Skin of body (tissue), 3 donors: ENCODE measurements at places on chromosomes 6 and 20. TPM values are rescaled to one million over a fixed set of nuclear protein-coding genes. Genes with fewer than 3 reads are reported as not detected.
A peak's percentile ranks its signal among the peaks of the same experiment; 100 is the strongest.

The C6orf163 gene
- 5.6 TPM for total RNA-seq

GRCh38 chr6:16876201-16876600 is 114.9 kb upstream of the ATXN1 start:
- no peak for DNase-seq

DNA sequence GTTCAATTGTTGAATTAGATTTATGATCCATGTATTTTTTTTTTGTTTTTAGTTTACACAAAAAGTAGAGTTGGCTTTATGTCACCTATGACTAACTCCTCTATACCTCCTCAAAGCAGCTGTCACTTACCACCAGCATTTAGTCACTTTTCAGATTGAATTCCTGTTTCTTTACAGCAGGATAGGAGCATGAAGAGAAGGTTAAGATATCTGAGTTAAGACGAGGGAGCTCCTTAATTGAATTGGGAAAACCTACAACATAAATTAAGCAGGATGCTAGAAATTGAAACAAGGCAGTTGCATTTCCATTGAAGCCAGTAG is 237.2 kb downstream of the FARS2 start:
- no peak for DNase-seq

DNA sequence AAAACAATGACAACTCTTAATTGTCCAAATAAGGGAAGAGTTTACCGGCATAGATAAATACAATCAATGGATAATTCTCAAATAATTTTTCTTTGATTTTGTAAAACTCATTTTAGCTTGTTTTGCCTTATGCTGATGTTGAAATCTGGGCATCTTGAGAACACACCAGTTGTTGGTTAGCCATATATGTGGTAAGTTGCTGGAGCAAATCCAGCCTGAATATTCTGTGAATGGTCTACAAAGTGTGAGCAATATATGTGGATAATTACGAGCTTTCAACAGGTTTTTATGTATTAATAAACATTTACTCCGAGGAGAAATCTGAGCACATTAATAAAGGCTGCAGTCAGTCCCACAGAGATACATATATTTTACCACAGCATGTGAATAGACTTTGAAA is 423.6 kb downstream of the BCKDHB start:
- DNase-seq = no peak

The SIRPD gene
- total RNA-seq = 0.39 TPM

DNA sequence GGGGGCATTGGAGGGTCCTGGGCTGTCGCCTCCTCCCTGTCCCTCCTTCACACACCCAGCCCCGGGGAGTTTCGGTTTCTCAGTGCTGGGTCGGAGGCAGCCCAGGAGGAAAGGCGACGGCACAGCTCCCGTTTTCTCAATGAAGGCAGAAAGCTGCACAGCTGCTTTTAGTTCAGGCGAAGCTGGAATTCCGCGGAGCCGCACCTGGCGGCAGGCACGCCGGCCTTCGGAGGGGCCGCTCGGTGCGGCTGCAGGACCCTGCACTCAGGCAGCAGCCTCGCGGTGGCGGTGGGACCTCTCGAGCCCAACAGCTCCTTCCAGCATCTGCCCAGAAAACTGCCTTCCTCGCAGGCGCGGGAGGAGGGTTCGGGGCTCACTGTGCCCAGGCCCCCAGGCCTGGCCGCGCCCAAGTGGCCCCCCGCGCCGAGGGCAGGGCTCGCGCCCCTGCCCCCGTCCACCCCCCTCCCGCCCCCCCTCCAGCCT is 4.6 kb downstream of the FOXQ1 start:
- no peak for DNase-seq

The RIPPLY2 gene
- not detected for total RNA-seq

- DNase-seq = peak; percentile 65
Observed at GRCh38 chr6:31403283-31404060, at the start of gene MICA. TSS of gene MICA (plus strand) at chr6:31403595. CDS start at chr6:31403633, 38 bp downstream.

DNA sequence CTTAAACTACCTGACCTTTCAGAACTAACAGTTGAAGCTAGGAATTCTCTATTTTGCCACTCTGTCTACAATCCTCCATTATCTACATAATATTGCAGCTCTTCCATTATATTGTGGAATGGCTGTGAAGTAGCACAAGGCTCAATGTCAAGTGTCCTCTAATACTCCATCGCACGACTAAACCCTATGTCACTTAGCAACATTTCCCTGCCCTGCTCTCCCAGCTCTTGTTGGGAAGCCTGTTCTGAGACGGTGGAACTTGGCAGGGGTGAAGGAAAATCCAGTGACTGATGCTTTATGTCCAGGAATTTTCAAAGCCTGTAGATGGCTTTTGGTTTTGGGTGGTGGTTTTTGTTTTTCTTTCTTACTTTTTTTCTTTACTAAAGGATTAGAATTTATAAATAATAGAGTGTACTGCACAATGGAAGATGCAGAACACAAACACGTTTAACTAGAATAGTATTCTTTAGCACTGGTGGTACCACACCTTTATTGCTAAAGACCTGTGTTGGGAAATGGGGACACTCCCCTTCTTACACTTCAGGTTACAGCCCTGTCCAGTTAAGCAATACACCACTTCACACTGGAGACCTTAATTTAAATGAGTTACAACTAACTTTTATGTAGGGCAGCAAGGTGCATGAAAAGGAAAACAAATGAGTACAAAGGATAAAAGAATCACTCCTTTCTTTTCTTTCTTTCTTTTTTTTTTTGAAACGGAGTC is 20.7 kb upstream of the AMD1 start:
- DNase-seq = no peak

DNA sequence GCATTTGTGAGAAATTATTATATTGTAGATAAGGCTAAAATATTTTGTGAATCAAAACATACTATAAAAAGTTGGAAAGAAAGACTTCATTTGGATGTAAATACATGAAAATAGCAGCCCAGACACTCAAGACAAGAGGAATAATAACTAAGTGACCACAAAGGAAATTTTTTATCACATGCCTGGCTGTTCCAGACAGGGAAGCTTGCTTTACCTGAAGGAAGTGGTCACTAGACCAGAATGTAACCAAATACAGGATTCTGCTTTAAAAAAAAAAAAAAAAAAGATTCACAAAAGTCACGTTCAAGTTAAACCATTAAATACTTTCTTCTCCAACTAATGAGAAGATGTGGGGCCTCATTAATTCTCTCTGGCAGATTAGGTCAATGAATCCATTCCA is 9.3 kb upstream of the HLA-DQB2 start:
- no peak for DNase-seq
